ENCODE measurements at places on chromosomes 5 and 9.

- no peak for DNase-seq
Measured at GRCh38 chr9:95086564-95086955, 230.9 kb downstream of the FANCC start.

DNA sequence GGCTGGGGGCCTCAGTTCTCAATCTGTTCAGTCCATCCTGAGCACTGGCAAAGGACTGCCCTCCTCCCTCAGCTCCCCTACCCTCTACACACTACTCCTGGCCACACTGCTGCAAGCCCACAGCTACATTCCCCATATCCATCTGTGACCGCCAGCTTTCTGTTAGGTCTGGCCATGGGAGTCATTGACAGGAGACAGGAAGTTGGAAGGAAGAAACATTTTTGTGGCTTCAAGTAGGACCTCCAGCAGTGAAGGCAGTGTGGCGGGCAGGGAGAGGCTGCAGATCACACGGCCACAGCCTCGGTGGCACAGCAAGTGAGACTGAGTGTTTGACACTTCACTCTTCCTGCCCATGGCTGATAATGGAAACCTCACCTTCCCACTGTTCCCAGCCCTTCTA is 55.9 kb downstream of the SECISBP2 start:
- DNase-seq = no peak

GRCh38 chr5:149144637-149145036 is 3.3 kb downstream of the ABLIM3 start:
- DNase-seq = no peak

- DNase-seq = no peak
Measured at GRCh38 chr5:178994580-178995340, at the start of gene GRM6. GRM6 (minus strand) TSS chr5:178995320; CDS start chr5:178994944, 376 bp downstream.

- no peak for DNase-seq
Measured at GRCh38 chr9:73714294-73714693, 562.6 kb downstream of the ANXA1 start.

GRCh38 chr5:172973127-172973916 is 10.2 kb upstream of the ATP6V0E1 start:
- DNase-seq = no peak

GRCh38 chr5:97297704-97298091 is 114.7 kb upstream of the RIOK2 start:
- DNase-seq = no peak

GRCh38 chr9:95635986-95636671 is 119.4 kb upstream of the PTCH1 start:
- DNase-seq = no peak

GRCh38 chr5:160938532-160938931 is 86.5 kb upstream of the ATP10B start:
- peak; percentile 63 for DNase-seq

DNA sequence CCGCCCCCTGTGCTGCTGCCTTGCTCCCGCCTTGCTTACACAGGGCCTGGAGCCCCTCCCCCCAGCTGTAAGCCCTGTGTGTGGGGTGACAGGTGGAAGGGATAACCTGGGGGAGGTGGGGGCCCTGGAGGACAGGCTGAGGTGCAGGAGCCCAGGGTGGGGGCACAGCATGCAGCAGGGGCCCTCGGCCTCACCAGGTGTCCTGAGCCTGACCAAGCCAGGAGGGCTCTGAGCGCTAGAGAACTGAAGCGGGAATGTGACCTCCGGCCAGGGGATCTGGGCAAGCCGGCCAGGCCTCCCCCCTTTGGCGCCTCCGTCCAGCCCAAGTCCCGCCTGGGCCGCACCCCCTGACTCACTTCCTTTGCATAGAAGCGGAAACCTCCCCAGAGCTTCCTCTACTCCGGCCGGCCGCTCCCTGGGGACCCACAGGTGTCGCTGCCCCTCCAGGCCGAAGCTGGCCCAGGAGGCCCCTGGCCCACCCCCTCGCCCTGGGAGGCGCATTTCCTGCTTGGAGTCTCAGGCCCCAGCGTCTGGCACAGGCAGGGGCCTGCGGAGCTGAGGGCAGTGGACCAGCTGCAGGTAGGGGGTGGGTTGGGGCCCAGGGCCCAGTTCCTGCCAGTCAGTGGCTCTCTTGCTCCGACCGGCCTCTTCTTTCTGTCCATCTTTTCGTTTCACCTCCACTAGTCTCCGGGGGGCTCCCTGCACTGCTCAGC is at the start of gene TOR4A:
Gene TOR4A (plus strand): TSS at position 398 of the 713 bp plus-strand sequence. CDS start 964 bp downstream, outside the sequence.
- DNase-seq = no peak

- DNase-seq = no peak
Measured at GRCh38 chr5:38163636-38164237, 94.6 kb upstream of the EGFLAM start.

- DNase-seq = no peak
Measured at GRCh38 chr9:73816905-73817304, 665.2 kb downstream of the ANXA1 start.

DNA sequence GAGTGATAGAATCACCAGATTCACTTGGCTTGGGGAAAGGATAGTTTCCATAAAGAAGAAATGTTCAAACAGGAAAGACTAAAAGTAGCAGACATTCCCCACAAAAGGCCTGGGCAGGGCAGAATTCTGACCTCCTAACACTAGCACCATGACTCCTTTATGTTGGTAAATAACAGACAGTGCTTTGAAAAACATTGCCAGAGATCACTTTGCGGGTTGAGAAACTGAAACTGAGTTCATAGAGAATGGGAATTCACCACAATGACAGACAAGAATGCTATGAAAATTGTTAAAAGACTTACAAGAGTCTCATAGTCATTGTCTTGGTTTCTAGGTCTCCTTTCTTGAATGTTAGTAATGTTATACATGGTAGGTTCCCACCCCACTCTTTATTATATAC is 172.5 kb upstream of the GLRA1 start:
- DNase-seq = no peak

- DNase-seq = no peak
Measured at GRCh38 chr5:121945261-121945660, 16.5 kb upstream of the SRFBP1 start.

DNA sequence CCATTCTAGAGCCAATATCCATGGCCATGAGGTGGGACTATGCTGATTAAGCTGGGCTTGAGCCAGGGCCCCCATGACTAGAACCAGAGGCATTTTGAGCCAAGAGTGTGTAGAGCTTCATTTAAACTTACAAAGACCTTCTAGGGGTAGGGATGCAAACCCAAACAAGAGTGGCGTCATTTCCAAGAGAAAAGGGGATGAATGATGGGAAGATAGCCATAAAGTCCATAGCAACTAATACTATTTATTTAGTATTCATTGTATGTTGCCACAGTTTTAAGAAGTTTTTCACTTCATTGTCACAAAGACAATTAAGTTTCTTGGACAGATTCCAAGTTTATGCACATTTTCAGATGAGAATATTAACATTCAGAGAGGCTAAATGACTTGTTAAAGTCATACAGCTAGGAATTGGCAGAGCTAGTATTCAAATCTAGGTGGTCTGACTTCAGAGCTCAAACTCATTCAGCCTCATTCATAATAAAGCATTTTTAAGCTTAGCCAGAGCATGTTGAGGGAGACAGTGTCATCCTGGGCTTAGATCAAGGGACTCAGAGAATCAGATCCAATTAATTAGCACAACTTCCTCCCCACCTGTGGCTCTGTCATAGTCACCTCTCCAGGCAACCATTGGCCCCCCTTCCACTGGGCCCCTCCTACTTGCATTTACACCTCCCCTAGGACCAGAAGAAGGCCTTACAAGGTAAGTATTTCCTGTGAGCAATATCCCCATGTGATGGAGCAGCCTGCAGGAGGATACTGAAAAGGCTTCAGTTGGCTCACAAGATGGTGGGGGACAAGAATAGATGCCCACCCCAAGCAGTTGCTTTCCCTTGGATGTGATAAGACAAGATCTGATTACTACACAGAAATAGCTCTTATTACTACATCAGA is 95.0 kb upstream of the PCSK1 start:
- DNase-seq = no peak
